ENCODE measurements at places on chromosomes 4 and X.

- DNase-seq: no peak
Measured at GRCh38 chr4:38145033-38145678, 185.0 kb downstream of the PTTG2 start.

- DNase-seq: no peak
Measured at GRCh38 chr4:182486881-182487280, 243.7 kb downstream of the TENM3 start.

- no peak for DNase-seq
Measured at GRCh38 chr4:48237996-48238645, 31.5 kb downstream of the TEC start.

- no peak for DNase-seq
Measured at GRCh38 chr4:119788349-119789266, 160.0 kb upstream of the PDE5A start.

DNA sequence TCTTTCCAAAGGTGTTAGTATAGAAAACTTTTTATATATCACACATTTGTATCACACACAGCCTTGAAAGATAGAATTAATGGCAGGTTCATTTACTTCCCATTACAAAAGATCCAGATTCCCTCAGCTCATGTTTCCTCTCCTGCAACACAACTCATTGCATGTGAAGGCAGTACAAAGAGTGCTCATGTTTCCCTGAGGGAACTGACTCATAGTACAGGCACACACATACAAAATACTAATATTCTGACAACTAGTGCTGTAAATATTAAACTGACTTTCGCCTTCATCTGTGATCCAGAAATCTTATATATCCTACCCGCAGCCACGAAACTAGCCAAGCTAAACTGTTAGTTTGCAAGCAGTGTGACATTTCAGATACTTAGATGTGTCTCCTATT is 819.8 kb upstream of the PCDH7 start:
- DNase-seq: no peak

GRCh38 chrX:19647731-19648588 is 132.7 kb upstream of the MAP3K15 start:
- no peak for DNase-seq

DNA sequence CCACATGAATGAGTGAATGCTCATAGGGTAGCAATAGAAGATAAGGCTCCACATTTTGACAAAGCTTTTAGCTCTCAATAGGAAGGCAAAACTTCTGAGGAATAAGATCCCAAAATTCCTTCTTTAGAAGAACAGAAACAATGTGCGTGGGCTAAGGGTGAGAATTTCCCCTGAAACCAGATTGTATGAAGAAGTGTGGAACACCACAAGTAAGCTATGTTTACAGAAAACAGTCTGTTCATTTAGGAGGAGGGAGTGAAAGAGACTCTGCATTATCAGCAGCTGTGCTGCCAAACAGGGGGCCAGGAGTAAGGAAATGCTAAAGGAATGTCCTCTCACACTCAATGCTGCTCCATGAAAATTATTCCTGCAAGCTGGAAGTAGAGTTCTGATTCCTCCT is 851.6 kb downstream of the CENPC start:
- no peak for DNase-seq

DNA sequence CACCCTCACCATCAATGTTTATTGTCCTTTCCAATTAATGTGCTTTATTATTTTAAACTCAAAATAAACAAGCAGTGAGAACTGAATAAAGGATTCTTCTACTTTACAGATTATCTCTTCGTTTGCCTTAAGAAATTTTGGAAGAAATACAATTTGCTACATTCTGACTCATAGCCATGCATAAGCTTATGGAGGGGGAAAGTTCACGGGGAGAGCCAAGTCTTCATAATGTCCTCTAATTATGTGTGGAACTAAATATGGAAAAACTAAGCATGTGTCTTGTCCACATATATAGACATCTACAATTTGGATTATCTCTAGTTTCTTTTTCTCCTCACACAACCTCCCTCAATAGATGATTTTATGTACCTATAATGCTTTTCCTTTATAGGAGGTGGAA is 17.5 kb downstream of the CXCL13 start:
- DNase-seq: no peak

GRCh38 chr4:6281436-6282313 is 12.0 kb downstream of the WFS1 start:
- DNase-seq: no peak

GRCh38 chr4:27278615-27279375 is 418.2 kb downstream of the STIM2 start:
- no peak for DNase-seq

- DNase-seq: no peak
Measured at GRCh38 chr4:180811556-180811955, 1431.6 kb upstream of the TENM3 start.

- DNase-seq: no peak
Measured at GRCh38 chrX:10072786-10073568, 83.8 kb upstream of the CLCN4 start.

GRCh38 chrX:39809331-39809730 is 288.4 kb downstream of the BCOR start:
- no peak for DNase-seq

DNA sequence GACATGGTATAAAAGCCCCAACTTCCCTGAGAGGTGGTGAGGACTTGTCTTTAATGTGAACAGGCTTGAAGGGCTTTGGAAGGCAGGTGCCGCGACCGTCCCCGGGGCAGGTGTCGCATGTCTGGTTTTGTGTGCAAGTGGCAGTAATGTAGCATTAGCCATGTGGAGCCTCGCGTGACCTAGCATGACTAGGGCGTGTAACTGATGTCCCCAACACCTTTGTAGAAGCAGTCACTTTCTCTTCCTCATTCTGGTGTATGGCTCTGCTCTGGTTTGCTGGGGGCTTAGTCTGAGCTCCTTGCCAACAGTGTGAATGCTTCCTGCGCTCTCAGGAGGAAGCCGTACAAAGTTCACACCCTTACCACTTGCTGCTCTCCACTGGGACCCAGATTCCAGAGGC is 145.7 kb downstream of the AMMECR1 start:
- DNase-seq: no peak

DNA sequence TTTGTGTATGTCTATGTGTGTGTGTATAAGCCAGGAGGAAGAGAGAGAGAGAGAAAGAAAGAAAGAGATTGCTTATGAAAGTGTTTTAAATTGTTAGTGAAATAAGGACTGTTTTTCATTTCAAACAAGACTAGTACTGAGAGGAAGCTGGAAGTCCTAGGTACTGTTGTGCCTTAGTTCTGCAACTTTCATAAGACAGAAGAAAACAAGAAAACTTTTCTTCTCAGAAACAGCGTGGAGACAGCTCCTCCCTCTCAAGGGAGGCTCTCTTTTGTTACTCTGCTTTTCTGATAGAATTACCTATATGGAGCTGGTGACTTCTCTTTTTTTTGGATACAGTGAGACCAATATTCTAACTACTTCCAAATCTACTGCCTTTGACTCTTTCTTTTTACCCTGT is 62.5 kb downstream of the BANK1 start:
- no peak for DNase-seq

Data from stimulated activated CD8-positive, alpha-beta memory T cell treated with anti-CD3 and anti-CD28 coated beads, Interleukin-4, amount 100 ng/mL, for 1 hour (primary cell).